ENCODE measurements at places on chromosomes 16 and 17.
A peak's percentile ranks its signal among the peaks of the same experiment; 100 is the strongest.

- no peak for DNase-seq
Measured at GRCh38 chr17:64658931-64659330, 3.2 kb downstream of the SMURF2 start.

- DNase-seq = no peak
Measured at GRCh38 chr16:78443542-78444364, 344.3 kb downstream of the WWOX start.

GRCh38 chr16:30527635-30528178 is 1.3 kb upstream of the ZNF768 start:
- peak; percentile 70 for DNase-seq

DNA sequence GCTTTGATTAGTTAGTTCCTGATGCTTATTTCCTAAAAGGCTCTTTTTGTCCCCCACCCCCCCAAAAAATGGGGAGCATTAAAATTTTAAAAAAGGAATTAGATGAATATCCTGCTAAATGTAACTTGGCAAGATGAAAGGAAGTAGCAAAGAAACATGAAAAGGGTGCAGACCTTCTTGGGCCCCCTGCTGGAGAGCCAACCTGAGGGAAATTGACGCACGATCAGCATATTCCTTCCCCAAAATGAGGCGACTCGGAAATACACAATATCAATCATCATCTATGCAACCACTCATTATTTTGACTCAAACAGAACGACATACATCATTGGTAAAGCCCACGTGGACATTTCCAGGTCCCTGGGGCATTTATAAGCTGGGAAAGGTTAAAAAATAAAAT is 59.7 kb downstream of the GRIN2A start:
- DNase-seq = no peak

DNA sequence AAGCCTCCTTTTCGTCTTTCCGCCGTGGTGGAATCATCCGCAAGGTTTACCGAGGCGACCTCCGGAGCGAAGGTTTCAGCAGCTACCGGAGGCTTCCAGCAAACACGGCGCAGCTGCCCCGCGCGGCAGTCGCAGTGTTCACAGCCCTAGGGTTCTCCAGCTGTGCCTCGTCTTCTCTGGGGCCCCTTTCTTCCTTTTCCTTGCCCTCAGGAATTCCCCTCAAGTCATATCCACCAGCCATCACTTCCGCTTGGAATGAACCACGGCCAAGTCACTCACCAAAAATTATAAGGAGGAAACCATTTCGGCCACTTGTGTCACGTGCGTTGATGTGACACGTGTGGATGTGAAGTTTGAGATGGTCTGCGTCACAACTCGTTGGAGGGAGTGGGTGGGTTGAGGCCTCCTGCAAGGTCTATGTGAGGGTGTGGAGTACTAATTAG is 636 bp upstream of the ERN1 start:
- peak; percentile 66 for DNase-seq

DNA sequence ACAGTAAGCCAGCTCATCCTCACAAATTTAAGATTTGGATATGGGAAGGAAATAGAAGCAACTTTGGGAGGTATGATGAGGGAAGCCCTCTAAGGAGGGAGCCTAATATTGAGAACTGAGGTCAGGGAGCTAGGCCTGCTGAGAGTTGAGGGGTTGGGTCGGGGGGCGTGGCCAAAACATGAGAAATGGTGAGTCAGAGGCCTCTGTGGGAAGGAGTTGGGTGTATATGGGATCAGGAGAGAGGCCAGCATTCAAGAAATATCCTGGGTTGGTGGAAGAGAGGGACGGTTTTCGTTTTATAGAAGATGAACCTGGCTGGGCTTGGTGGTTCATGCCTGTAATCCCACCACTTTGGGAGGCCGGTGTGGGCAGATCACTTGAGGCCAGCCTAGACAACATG is 48.4 kb downstream of the CLEC16A start:
- no peak for DNase-seq

Data from ureter (tissue), 1 donor.